ENCODE measurements at places on chromosomes 3 and 15.
A peak's percentile ranks its signal among the peaks of the same experiment; 100 is the strongest.

GRCh38 chr15:40456299-40456712, 14.5 kb upstream of the CHST14 start:
- DNase-seq = no peak

GRCh38 chr3:23726811-23727548, 78.8 kb upstream of the UBE2E1 start:
- no peak for DNase-seq

GRCh38 chr3:48271763-48272498, 31.0 kb downstream of the ZNF589 start:
- DNase-seq = no peak

- no peak for DNase-seq
These were observed 29.0 kb downstream of the PTH1R start for GRCh38 chr3:46906471-46907058.

DNA sequence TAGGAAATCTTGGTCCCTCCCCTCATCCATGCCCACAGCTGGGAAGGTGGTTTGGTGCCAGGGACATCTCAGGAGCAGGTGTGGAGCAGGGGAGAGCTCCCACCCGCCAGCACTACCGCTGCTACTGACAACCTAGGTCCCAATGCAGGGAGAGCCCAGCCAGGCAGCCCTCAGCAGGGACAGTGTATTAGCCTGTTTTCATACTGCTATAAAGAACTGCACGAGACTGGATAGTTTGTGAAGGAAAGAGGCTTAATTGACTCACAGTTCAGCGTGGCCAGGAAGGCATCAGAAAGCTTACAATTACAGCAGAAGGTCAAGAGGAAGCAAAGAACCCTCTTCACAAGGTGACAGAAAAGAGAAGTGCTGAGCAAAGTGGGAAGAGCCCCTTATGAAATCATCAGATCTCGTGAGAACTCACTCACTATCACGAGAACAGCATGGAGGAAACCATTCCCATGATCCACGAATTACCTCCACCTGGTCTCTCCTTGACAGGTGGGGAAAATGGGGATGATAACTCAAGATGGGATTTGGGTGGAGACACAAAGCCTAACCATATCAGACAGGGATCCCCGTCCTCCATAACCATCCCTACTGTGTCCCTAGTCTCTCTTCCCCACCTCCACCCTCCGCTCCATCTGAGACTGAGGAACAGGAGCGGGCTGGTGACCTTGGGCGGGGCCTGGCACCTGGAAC, 218.6 kb downstream of the TBC1D2B start:
- DNase-seq = no peak

- DNase-seq = no peak
These were observed 1.0 kb downstream of the USP8 start for GRCh38 chr15:50425219-50425618.

- no peak for DNase-seq
These were observed 1080.3 kb downstream of the ZPLD1 start for GRCh38 chr3:103515116-103515515.

DNA sequence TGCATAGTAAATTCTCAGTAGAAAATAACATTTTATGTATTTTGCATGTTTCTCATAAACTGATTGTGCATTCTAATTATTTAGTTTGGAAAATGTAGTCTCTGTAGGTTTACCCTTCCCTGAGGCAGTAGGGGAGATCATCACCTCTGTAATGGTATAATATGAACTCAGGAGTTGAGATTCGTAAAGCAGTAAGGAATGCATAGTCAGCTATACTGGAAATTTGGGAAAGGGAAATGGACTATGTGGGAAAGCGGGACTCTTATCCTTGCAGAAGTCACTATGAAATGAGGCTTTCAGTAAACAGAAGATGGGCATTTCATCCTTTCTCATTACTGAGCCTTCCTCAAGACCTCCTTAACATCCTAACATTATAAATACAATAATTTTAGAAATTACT, 261.9 kb upstream of the CTDSPL start:
- no peak for DNase-seq

GRCh38 chr3:33716227-33716626, 1.8 kb downstream of the CLASP2 start:
- no peak for DNase-seq

- DNase-seq = no peak
These were observed 77.3 kb downstream of the WNT5A start for GRCh38 chr3:55409806-55410205.

DNA sequence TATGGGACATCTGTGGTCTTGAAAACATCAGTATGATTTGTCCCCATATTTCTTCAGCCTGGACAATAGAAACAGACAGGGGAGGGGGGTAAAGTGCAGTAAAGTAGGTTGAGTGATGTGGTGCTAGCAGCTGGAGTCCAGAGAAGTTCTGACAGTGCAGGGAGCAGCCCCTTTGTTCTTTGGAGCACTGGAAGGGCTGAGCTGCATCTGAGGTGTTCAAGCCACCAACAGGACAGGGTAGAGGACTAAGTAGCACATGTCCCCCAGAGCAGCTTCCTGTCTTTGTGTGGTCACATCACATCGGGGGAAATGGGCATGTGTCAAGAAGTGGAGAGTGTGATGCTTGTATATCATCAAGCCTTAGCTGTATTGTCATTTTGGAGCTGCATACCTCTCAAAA, 12.1 kb downstream of the MRPS22 start:
- no peak for DNase-seq

- DNase-seq = no peak
These were observed 2.4 kb downstream of the VGLL4 start for GRCh38 chr3:11641316-11641682.

DNA sequence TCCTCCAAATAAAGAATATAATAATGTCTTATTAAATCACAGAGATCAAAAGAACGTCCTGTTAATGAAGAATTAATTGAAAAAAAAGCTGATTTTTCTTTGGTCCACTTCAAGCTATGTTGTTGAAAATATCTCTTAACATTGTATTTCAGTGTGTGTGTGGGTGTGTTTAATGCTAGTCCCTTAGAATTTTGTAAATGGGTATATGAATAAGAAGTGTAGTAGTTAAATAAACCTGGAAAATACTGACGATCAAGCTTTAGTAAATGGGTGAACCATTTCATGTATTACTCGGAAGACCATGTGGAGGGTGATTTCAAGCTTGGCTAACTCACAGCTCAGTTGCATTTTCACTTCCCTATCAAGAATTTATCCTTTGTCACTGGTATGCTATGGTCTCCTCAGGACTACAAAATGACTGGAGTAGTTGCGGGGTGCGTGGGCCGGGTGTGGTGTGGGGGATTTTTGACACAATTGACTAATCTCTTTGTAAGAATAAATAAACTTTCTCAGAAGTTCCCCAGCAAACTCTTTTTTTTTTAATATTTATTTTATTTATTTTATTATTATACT, 586.4 kb downstream of the GRM7 start:
- DNase-seq = no peak

GRCh38 chr15:45521596-45522327, 793 bp downstream of the SLC30A4 start:
- no peak for DNase-seq

- peak; percentile 74 for DNase-seq
These were observed 101.1 kb downstream of the CMSS1 start for GRCh38 chr3:99918715-99919114.

DNA sequence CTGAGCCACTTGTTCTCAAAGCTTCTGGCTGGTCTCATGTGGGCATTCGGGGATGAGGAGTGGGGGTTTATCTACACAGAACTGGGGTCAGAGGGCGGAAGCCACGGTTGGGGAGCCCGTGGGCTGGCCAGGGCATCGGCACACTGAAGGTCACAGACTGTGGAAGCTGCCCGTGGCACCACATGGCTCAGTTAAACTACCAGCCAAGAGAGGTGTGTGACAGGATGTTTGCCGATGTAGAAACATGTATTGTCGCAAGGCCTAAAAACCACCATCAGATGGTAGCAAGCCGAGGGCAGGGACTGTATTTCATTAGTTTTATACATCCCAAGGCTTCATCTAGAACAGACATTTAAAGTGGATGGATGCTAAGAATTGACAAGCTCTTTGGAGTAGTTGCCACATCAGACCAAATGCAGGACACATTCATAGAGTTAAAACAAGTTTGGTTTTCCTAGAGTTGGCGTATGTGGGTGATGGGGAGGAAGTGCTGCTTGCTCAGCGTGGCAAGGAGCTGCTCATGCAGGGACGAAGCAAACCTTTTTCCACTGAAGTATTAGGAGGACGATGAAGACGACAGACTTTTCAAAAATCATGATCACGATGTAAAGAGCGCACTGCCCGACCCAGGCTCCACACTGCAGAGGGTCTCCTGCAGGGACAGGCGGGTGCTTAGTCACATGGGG, 9.6 kb upstream of the MUSTN1 start:
- DNase-seq = no peak

- no peak for DNase-seq
These were observed 64.1 kb downstream of the LSM3 start for GRCh38 chr3:14242490-14243311.

DNA sequence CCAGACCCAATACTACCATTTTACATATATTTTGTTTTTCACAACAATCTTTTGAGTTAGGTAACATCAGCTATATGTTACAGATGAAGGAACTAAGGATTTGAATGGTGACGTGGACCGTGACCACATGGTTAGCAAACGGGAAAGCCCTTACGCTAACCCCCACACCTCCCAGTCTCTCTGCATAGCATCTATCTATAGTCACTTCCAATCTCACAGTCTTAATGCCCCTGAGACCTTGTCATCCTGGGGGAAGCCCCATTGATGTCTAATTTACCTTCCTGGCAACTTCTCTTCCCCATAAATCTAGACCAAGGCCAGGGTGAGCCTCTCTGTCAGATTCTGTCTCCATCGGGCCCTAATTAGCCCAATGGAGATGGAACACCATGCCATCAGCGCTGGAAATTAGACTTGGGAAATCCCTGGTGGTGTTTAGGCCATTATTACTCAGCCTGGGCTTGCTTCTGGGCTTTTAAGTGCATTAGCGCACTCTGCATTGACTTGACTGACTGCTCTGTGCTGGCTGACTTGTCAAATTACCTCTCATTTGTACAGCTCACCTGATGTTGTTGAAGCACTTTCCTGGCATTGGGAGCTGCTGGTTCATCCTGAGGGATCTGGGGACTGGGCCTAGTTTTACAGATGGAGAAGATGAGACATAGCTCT, 34.0 kb upstream of the SH3GL3 start:
- no peak for DNase-seq

GRCh38 chr3:45917146-45917898, 25.9 kb upstream of the CXCR6 start:
- no peak for DNase-seq
